ENCODE measurements at places on chromosomes 6 and 20.

- DNase-seq = no peak
These were observed 179.1 kb downstream of the SOD2 start for GRCh38 chr6:159513914-159514313.

DNA sequence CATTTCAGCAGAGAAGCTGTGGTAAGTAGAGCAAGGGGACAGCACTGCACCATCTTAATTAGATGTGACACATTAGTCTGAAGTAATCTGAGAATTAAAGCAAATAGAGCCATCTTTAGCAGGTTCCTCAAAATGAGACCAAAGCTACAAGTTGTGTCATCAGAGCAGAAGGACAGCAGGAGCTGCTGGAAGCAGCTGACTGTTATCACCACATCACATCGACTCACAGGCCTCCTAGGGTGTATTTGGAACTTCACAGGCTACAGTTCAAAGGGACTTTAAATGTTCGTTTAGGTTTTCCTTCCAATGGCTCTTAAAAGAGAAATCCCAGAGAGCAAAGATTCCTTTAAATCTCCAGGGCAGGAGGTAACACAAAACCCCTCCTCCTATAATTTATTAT is 69.5 kb downstream of the LCA5 start:
- peak; percentile 13 for DNase-seq

DNA sequence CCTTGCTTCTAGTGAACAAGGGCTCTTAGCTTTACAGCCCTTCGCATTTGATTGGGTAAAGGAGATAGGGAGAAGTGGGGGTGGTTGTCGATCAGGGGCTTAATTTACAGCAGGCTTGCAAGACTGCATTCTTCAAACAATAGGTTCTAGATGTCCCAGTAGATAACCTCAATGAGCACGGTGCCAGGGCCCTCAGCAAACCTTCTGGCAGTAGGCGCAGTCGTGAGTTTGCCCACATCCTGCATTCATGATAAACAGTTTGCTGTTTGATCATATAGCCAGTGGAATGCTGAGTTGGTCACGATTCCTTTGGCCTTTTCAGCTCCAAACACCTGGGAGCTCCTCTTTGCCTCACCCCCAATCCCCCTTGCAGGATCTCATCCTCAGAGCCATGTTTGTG is 27.5 kb downstream of the SUN5 start:
- DNase-seq = no peak

GRCh38 chr6:8047541-8048292 is 16.5 kb downstream of the BLOC1S5 start:
- DNase-seq = peak; percentile 55

DNA sequence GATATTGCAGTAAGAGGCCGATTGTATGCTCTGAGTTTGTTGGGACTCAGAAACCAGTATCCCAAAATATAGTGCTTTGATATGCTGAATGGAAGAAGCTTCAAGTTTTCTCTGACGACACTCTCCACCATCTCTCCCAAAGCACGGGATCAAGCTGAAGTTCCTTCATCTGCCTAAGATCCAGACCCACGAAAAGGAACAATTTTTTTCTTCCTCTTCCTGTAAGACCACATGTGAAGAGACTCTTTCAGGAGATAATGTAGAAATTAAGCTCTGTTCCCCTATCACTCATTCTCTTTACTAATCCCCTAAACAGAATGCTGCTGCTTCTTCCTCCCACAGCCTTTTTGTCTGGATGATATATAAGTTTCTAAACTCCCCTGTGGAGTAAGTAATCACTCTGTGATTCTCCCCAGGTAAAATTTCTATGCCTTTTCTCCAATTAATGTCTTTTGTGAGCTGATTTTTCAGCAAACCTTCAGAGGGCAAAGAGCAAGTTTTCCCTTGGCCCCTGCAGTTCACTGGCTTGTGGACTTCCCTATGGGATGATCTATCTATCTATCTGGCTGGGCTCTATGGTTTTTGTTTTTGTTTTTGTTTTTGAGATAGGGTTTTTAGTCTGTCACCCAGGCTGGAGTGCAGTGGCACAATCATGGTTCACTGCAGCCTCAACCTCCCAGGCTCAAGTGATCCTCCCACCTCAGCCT is 13.5 kb upstream of the PNRC1 start:
- DNase-seq = no peak

DNA sequence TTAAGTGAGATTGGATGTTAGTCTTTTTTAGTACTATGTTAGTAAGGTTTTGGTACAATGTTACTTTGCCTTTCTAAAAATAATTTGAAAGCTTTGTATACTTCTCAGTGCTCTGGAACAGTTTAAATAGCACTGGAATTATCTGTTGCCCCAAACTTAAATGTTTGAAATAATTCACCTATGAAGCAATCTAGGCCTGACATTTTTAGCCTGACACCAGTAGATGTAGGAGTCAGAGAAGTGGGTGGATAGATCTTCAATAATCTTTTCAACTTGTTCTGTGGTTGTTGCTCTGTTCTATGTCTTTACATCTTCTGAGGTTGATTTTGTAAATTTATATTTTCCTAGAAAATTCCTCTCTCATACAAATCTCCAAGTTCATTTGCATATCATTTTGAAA is 103.1 kb upstream of the ADGRF1 start:
- no peak for DNase-seq

- DNase-seq = peak; percentile 47
These were observed 12.4 kb downstream of the ADGRF5 start for GRCh38 chr6:46909371-46909770.

DNA sequence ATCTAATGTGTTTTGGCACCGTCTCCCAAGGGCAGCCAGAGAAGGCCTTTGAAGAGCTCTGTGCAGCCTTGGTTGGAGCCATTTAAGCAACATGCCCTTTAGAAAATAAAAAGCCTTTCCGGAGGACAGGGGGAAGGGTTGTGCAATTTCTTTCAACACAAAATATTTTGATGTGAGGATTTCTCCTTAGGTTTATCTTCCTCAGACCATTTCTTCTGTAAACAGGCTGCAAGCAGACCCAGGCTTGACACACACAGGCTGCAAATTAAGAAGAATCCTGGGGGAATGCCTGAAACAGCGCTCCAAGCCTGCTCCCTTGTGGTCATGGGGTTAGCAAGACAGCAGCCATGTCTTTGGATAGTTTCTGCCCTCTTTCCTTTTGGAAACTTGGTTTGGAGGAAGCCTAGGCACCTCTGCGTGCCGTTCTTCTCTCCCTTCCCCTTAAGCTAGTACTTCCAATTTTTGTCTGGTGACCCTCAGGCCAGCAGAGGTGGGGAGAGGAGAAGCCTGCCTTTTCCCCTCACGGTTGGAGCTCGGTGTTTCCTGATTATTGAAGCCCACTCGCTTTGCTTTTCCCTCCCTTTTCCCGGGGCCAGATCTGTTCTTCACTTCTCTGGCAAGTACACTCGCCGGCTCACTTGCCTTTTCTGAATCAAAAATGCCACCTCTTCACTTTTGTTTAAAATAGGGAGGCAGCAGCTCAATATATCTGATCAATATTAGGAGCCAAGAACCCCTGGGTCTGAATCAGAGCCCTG is 39.6 kb upstream of the NOX3 start:
- DNase-seq = peak; percentile 94

DNA sequence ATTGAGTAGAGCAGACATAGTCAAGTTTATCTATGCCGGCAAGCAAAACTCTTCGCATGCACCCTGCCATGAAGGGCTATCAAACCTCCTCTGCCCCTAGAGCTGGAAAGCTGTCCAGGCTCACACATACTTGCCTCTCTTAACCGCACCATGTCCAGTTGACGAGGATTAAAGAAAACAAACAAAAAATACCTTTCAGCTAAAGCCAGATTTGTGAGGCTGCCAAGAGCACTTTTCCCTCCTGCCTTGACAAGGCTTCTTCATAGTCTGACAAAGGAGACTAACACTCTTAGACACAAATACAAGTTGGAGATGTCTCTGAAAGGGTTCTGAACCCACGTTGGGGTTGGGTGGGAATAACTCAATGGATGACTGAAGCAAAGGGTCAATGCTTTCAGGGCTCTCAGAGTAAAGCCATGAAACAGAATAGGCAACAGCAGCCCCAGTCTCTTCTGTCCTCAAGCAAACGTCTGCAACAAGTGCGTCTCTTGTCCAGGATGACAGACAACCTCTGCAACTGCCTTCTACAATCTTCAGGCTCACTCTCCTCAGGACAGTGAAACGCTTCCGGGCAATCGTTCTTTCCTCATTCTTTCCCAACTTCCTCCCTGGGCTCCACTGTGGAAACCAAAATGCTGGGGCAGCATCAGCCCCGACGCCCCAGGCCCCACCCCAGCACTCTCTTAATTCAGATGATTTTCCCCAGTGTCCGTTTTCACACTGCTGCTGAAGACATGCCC is 57.8 kb downstream of the AGPAT4 start:
- peak; percentile 71 for DNase-seq

DNA sequence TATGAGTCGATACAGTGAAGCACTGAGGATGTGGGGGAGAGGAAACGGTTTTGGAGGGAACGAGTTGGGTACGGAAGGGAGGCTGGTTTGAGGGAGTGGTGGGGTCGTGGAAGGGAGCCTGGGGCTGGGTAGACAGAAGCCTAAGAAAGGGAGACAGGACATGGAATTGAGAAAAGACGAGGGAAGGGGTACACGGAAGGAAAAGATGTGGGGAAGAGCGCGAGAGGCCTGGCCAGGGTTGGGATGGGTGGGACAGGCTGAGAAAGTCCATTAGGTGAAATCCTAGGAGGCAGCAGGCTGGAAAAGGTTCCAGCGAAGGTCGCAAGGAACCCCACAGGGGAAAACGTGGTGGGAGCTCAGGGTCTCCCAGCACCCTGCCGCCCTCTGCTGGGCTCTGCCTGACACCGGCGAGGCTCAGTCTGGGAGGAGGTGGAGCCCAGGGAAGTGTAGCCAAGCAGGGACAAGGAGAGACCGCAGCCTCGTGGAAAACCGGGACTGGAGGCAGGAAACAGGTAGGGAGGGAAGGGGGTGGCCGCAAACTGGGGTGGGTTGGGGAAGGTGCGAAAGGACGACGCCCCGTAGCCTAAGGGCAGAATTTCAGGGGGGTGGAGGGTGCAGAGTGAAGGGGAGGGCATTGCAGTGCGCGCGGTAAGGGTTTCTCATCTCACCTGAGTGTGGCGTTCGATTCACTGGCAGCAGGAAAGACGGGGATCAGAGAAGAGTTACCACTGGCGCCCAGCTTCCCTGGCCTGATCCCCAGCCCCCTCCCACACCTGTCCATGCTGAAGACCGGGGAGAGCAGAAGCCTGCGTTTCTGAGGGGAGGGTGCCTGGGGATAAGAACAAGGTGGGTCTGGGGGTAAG is 4.3 kb downstream of the GABBR1 start:
- DNase-seq = peak; percentile 69

GRCh38 chr6:156511051-156511450 is 266.1 kb upstream of the ARID1B start:
- DNase-seq = no peak

DNA sequence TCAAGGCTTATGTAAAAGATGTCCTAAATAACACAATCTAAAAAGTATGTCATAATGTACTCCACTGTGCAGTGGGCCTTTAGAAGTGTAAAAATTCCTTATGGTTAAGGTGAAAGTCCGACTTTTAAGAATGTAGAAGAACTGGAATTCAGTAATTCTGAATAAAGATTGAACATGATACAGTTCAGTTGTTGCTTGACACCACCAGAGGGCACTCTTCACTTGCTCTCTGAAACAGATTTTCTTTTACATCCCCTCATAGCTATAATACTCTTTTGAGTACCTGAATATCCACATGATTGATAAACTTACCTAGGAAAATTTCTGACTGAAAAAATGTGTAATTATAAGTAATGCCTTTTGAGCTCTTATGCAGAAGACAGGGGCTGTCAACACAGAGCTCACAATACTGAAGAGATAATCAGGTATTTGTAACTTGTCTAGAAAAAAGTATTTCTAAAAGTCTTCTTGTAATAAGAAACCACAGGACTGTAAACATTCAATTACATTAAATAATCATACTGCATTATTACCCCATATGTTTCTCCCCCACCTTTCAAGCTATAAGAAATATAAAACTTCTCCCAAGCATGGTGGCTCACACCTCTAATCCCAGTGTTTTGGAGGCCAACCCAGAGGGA is 92.1 kb downstream of the POPDC3 start:
- peak; percentile 79 for DNase-seq

GRCh38 chr20:17673084-17673483 is 9.0 kb downstream of the RRBP1 start:
- DNase-seq = no peak

- DNase-seq = no peak
These were observed 201.2 kb upstream of the MYLIP start for GRCh38 chr6:15927531-15928225.

DNA sequence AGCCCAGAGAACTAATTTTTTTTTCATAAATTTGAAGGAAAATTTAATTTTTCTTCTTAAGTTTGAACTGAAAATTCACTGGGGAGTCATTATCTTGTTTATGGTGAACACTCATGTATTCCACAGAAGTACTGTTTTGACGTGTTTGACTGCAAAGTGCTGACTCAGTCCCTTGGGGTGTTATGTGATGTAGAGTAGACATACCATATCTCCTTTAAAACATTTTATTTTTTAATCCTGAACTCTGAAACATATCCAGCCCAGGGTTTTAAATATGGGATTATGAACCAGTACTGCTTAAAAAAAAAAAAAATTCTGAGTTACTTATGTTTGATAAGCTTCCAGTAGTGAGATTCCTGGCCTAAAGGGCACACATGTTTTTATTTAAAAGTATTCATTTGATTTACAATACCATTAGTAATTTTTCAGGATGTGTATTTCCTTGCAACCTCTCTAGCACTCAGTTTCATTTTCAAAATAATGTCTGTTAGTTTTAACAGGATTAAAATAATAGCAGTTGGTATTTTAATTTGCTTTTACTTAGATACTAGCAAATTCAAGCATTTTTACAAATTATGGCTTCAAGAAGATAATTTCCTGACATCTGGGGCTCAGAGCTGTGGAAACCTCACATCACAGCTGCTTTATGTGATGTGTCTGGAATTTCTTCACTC is 81.7 kb upstream of the PDE10A start:
- no peak for DNase-seq

GRCh38 chr6:82555801-82556200 is 192.2 kb downstream of the TPBG start:
- peak; percentile 53 for DNase-seq

GRCh38 chr6:38527371-38527770 is 112.4 kb downstream of the BTBD9 start:
- no peak for DNase-seq

DNA sequence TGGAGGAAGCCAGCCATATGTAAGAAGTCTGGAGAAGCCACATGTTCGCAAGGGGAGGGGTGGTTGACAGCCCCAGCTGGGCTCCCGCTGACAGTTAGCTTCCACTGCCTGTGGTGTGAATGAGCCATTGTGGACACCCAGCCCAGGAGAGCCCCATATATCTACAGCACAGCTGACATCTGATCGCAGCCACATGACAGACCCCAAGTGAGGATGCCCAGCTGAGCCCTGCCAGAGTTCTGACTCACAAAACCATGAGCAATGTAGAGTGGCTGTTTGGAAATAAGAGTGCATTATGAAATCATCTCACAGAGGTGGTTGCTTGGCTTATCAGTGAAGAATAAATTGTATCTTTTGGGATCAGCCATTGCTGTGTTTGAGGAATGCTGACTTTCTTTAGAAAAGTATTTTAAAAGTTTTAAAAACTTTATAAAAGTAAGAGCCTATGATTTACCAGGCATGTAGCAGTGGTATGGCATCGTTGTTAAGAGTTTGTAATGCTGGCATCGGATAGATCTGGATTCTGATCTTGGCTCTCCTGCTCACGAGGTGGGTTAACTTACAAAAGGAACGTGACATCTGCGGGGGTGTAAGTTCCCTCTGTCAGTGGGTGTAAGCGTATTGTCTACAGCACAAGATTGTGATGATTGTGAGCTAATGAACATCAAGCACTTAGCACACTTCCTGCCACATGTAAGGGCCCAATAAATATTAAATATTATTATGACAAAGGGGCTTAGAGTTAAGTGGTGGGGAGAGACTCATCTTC is 24.1 kb downstream of the CFAP61 start:
- peak; percentile 44 for DNase-seq

GRCh38 chr20:45467861-45468260 is 1.7 kb upstream of the WFDC2 start:
- no peak for DNase-seq
